ENCODE measurements at places on chromosomes 12 and 14. TPM values are rescaled to one million over a fixed set of nuclear protein-coding genes. Genes with fewer than 3 reads are reported as not detected.

Gene CMA1
- total RNA-seq: not detected

Gene CCDC196
- total RNA-seq: not detected

Gene OAS1
- total RNA-seq: 5.7 TPM

Gene MSI1
- total RNA-seq: 121 TPM

Gene GLT8D2
- total RNA-seq: 57.2 TPM

Gene CLMN
- total RNA-seq: 25.3 TPM

Gene APOF
- not detected for total RNA-seq

Gene OR4E2
- not detected for total RNA-seq
